ENCODE measurements at places on chromosomes 7 and 10.
A peak's percentile ranks its signal among the peaks of the same experiment; 100 is the strongest.

- no peak overlapping the region for H3K4me3 ChIP-seq
- H3K36me3 ChIP-seq: no peaks in the 10 kb centered on the region
- no peak for DNase-seq
- no peaks in the 10 kb centered on the region for H3K4me1 ChIP-seq
Observed at GRCh38 chr7:50553973-50554372, 11.2 kb downstream of the DDC start.

GRCh38 chr10:1115607-1115955 is 59.4 kb downstream of the WDR37 start:
- peaks cover 22% of the 10 kb centered on the region for H3K4me1 ChIP-seq
- DNase-seq: no peak
- peaks cover 76% of the 10 kb centered on the region for H3K36me3 ChIP-seq
- H3K27me3 ChIP-seq: no peaks in the 10 kb centered on the region

- no peaks in the 10 kb centered on the region for H3K36me3 ChIP-seq
- no peak overlapping the region for H3K4me3 ChIP-seq
- no peaks in the 10 kb centered on the region for H3K4me1 ChIP-seq
- H3K27ac ChIP-seq: no peak overlapping the region
- no peak for DNase-seq
- no peaks in the 10 kb centered on the region for H3K27me3 ChIP-seq
Observed at GRCh38 chr10:24618401-24618800, 105.3 kb downstream of the ARHGAP21 start.

DNA sequence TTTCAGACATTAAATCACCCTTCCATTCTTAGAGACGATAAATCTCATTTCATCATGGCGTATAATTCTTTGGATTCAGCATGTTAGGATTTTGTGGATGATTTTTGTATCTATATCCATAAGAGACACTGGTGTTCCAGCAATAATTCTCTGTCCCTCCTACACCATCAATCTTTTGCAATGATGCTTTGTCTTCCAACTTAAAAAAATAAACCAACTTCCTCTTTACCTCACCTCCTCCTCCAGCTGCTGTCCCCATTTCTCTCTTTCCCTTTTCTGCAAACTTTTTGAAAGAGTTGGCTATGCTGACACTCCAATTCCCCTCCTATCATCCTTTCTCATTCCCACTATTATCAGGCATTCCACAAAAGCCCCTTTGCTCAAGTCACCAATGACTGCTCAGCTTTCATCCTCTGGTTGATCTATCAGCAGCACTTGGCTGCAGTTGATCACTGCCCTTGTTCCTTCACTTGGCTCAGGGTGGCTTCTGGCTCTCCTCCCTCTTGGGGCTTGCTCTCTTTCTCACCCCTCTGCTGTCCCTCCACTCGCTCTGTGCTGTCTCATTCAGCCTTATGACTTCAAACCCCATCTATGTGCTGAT is 130.0 kb downstream of the ARHGAP22 start:
- H3K27ac ChIP-seq: no peak overlapping the region
- H3K36me3 ChIP-seq: no peaks in the 10 kb centered on the region
- H3K4me1 ChIP-seq: no peaks in the 10 kb centered on the region
- no peak overlapping the region for H3K4me3 ChIP-seq
- no peak for DNase-seq

DNA sequence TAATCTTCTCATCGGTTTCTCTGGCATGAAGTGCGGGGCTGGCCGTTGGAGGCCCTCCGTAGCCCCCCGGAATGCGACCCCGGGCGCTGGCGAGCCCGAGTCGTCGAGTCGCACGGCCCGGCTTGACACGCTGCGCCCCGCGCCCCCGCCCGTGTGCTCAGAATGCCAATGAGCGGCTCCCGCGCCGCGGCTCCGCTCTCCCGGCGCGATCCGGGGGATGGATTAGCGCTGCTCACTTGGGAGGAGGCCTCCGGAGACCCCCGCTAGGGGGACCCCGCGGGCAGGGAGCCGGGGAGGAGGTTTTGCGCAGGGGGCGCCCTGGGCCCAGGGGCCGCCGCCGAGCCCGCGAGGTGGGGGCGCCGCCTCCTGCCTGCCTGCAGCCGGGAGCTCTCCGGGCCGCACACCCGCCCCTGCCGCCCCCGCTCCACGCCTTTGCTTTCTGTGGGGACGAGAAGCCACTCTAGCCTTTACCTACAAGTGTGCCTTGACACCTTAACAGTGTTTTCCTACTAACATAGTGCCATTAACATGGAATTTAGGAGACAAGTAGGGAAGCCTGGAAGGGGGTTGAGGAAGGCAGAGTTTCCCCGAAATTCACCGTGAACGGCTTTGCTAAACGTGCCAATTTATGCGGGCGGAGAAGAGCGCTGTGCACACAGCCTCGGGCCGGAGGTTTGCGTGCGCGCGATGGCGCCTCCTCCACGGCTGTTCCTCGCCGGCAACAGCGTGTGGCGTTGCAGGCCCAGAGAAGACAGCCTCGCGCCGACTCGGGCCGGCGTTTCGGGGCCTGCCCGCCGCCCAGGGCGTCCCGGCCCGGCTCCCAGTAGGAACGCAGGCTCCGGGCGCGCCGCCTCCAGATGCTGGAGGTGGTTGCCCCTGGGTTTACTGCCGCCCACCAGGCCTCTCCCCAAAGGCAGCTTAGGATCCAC is 7.1 kb downstream of the SHH start:
- peak; percentile 36 for DNase-seq
- no peaks in the 10 kb centered on the region for H3K36me3 ChIP-seq
- H3K27me3 ChIP-seq: peaks cover 75% of the 10 kb centered on the region

DNA sequence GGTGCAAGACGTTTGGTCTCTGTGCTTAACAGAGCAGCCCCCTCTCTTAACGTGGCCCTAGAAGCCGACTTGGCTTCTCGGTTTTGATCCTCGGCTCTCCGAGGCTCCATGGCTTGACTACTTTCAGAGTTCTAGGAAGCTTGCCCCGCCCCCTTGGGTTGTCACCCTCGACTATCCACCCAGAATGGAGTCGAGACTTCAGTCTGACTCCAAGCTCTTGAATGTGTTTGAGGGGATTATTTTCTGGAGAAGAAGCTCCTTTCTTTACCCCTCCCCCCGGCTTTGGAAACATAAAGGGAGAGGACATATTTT is 448 bp downstream of the SEC24C start:
- no peaks in the 10 kb centered on the region for H3K27me3 ChIP-seq
- peak; percentile 34 for DNase-seq
- peaks cover 31% of the 10 kb centered on the region for H3K36me3 ChIP-seq
- peak overlapping the region; percentile 93 for H3K4me3 ChIP-seq

DNA sequence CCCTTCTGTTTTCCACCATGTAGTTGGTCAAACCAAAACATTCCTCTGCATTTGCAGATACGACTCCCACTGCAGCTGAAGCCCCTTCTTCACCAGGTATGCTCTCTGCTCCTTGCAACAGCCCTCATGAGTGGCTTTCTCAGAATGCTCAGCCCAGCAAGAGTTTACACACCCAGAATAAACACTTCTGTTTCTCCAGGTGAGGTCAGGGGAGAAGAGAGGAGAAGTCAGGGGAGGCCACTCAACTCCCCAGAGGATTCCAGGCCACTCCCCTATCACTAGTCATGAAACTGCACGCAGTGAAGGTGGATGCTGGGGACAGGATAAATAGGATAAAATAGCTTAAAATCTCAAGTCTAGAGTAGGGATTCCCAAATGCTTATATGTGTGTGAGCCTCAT is 31.2 kb downstream of the CUZD1 start:
- no peaks in the 10 kb centered on the region for H3K36me3 ChIP-seq
- no peaks in the 10 kb centered on the region for H3K4me1 ChIP-seq
- no peak overlapping the region for H3K27ac ChIP-seq
- no peak overlapping the region for H3K4me3 ChIP-seq
